ENCODE measurements at places on chromosomes 16 and 17. TPM values are rescaled to one million over a fixed set of nuclear protein-coding genes. Genes with fewer than 3 reads are reported as not detected.

TP53TG3F gene
- polyA plus RNA-seq, result not detected

CHMP1A gene
- polyA plus RNA-seq, result 58.8 TPM

RBL2 gene
- polyA plus RNA-seq, result 26.9 TPM

OR3A2 gene
- not detected for polyA plus RNA-seq

PRKCB gene
- polyA plus RNA-seq, result 0.39 TPM

LRRC37B gene
- polyA plus RNA-seq, result 14.2 TPM

KRT25 gene
- not detected for polyA plus RNA-seq

TMC8 gene
- polyA plus RNA-seq, result 6.1 TPM

CPSF4L gene
- not detected for polyA plus RNA-seq

Data from esophagus (tissue), 2 donors.